ENCODE measurements at places on chromosomes 6 and 20. TPM values are rescaled to one million over a fixed set of nuclear protein-coding genes. Genes with fewer than 3 reads are reported as not detected.

Gene EYS
- 3.2 TPM for total RNA-seq

Gene PRIM2
- 16.3 TPM for total RNA-seq

Gene ESR1
- total RNA-seq: under 0.01 TPM

Gene FLRT3
- 0.96 TPM for total RNA-seq

Gene AGER
- total RNA-seq: not detected
